Smooth muscle cell of the coronary artery (primary cell): ENCODE measurements at places on chromosomes 7 and 10. TPM values are rescaled to one million over a fixed set of nuclear protein-coding genes. Genes with fewer than 3 reads are reported as not detected.

ACTL6B gene
- not detected in 2 replicates for total RNA-seq

OR2F1 gene
- total RNA-seq = not detected in 2 replicates

ABI1 gene
- total RNA-seq = 19.8 and 21.7 TPM in 2 replicates

NUTM2A gene
- 0.12 and 0.15 TPM in 2 replicates for total RNA-seq

RAB19 gene
- total RNA-seq = not detected in 2 replicates

ODAD2 gene
- 0.12 TPM in 1 of 2 replicates, not detected in the other for total RNA-seq

TMEM229A gene
- 0.23 and 0.38 TPM in 2 replicates for total RNA-seq

RET gene
- 0.59 TPM in 1 of 2 replicates, not detected in the other for total RNA-seq

TLL2 gene
- 0.08 and 0.12 TPM in 2 replicates for total RNA-seq

CPA4 gene
- total RNA-seq = 52.9 and 72.7 TPM in 2 replicates

CALY gene
- total RNA-seq = not detected in 2 replicates

GPR85 gene
- 0.12 and 0.60 TPM in 2 replicates for total RNA-seq

CC2D2B gene
- under 0.01 TPM in 1 of 2 replicates, not detected in the other for total RNA-seq

SFXN3 gene
- total RNA-seq = 57.1 and 104 TPM in 2 replicates

SAP25 gene
- 0.08 TPM in 1 of 2 replicates, not detected in the other for total RNA-seq

AKR1C4 gene
- total RNA-seq = not detected in 2 replicates

PROSER2 gene
- total RNA-seq = 0.70 and 2.3 TPM in 2 replicates

ZNF503 gene
- 1.6 and 3.6 TPM in 2 replicates for total RNA-seq

NPC1L1 gene
- total RNA-seq = 0.12 TPM in 1 of 2 replicates, not detected in the other

ENO4 gene
- 0.35 and 0.45 TPM in 2 replicates for total RNA-seq

CDK1 gene
- total RNA-seq = 0.12 and 10.9 TPM in 2 replicates

SEMA3A gene
- 6.0 and 91.7 TPM in 2 replicates for total RNA-seq

NPTX2 gene
- 0.15 and 6.0 TPM in 2 replicates for total RNA-seq

AKR1C1 gene
- 135 and 139 TPM in 2 replicates for total RNA-seq

HHEX gene
- under 0.01 and 7.7 TPM in 2 replicates for total RNA-seq

NUDT5 gene
- 37.2 and 48.0 TPM in 2 replicates for total RNA-seq

COL17A1 gene
- 0.23 and 0.45 TPM in 2 replicates for total RNA-seq

PLPP4 gene
- 2.9 and 3.2 TPM in 2 replicates for total RNA-seq

SPDYE16 gene
- total RNA-seq = 0.12 and 0.15 TPM in 2 replicates

GALNT17 gene
- total RNA-seq = 0.35 TPM in 1 of 2 replicates, not detected in the other

EIF5AL1 gene
- 0.35 and 0.38 TPM in 2 replicates for total RNA-seq

CACNB2 gene
- 0.08 and 2.7 TPM in 2 replicates for total RNA-seq

CNTNAP2 gene
- total RNA-seq = not detected in 2 replicates

PTF1A gene
- not detected in 2 replicates for total RNA-seq

POU6F2 gene
- not detected in 2 replicates for total RNA-seq

AGAP6 gene
- 1.5 and 1.9 TPM in 2 replicates for total RNA-seq

CYP2C8 gene
- not detected in 2 replicates for total RNA-seq

DRGX gene
- total RNA-seq = not detected in 2 replicates

GIMAP7 gene
- total RNA-seq = 0.12 TPM in 1 of 2 replicates, not detected in the other

AHR gene
- total RNA-seq = 31.5 and 93.1 TPM in 2 replicates

GAD2 gene
- total RNA-seq = not detected in 2 replicates

FRMPD2 gene
- 0.08 TPM in 1 of 2 replicates, not detected in the other for total RNA-seq

CPN1 gene
- total RNA-seq = not detected in 2 replicates

BTBD16 gene
- total RNA-seq = under 0.01 TPM in 1 of 2 replicates, not detected in the other

TNPO3 gene
- 46.0 and 74.9 TPM in 2 replicates for total RNA-seq

CCDC172 gene
- not detected in 2 replicates for total RNA-seq

CALD1 gene
- 270 and 510 TPM in 2 replicates for total RNA-seq

SYNPO2L gene
- under 0.01 TPM in 1 of 2 replicates, not detected in the other for total RNA-seq

CYP17A1 gene
- total RNA-seq = not detected in 2 replicates

HOGA1 gene
- 0.75 and 0.94 TPM in 2 replicates for total RNA-seq

AGBL3 gene
- total RNA-seq = 0.30 and 1.2 TPM in 2 replicates

CALHM3 gene
- not detected in 2 replicates for total RNA-seq

GSTO2 gene
- 0.47 and 1.1 TPM in 2 replicates for total RNA-seq
